Stimulated activated CD8-positive, alpha-beta memory T cell treated with anti-CD3 and anti-CD28 coated beads, Interleukin-2, amount 100 ng/mL, for 1 hour (primary cell): ENCODE measurements at places on chromosomes 7 and 10.

GRCh38 chr10:75528392-75528791, 97.0 kb downstream of the LRMDA start:
- no peak for DNase-seq

GRCh38 chr7:151461942-151462230, 21.9 kb upstream of the CRYGN start:
- no peak for DNase-seq

GRCh38 chr10:102280397-102281101, 35.2 kb downstream of the GBF1 start:
- no peak for DNase-seq

- no peak for DNase-seq
Measured at GRCh38 chr7:27096768-27097514, 1.1 kb upstream of the HOXA1 start.

- DNase-seq: no peak
Measured at GRCh38 chr10:129194181-129194870, 272.7 kb upstream of the MGMT start.

DNA sequence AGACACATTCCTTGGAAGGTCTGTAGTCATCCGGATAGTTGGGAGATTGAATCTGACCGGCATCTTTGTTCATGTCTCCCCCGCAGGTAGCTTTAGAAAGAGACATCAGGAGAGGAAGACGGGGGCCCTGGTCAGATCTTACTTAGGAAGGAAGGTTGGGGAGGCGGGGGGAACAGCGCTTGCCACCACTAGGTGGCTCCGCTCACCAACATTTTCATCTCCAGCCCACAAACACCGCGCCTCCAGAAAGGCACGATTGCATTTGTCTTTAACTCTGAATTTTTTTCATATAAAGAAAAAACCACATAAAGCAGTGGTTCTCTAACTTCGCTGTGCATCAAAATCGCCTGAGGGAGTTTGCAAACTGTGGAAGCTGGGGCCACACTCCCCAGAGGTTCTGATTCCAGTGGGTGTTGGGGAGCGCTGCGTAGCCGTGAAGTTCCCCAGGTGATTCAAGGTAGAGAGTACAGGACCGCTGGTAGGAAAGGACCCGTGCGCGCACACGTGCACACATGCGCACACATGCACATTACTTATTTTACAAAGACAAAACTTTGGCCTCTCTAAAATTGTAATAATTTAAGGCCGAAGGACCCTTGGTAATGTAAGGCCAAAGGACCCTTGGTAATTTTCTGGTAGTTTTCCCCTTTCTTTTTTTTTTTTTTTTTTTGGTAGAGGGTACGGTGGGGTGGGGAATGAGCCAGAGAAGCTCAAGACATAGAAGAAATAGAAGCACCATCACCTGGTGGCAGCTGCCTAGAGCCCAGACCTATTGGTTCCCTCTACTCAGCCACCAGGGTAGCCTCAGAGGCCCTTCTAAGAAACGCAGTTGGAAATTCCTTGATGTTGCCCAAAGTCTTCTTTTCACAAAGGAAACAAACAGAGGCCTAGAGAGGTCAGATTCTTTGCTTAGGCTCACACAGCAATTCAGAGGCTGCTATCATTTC, 37.4 kb upstream of the OPALIN start:
- no peak for DNase-seq

GRCh38 chr10:99849057-99849456, 66.6 kb downstream of the ABCC2 start:
- DNase-seq: no peak

DNA sequence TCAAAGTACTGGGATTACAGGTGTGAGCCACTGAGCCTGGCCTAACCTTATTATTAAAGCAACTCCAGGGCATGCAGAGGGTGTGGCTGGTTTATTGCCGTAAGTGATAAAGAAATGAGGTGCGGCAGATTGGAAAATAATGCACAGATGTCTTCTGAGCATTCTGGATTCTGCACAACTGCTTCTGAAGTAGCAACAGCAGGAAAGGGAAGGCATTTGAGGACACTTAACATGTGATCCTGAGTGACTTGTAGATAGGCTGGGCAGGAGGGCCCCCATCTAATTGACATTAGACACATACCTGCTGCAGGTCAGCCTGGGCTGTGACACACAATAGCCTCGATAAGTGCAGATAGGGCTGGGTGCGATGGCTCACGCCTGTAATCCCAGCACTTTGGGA, 5.6 kb downstream of the RHBDD2 start:
- no peak for DNase-seq

GRCh38 chr10:78134773-78135306, 101.2 kb downstream of the RPS24 start:
- no peak for DNase-seq

DNA sequence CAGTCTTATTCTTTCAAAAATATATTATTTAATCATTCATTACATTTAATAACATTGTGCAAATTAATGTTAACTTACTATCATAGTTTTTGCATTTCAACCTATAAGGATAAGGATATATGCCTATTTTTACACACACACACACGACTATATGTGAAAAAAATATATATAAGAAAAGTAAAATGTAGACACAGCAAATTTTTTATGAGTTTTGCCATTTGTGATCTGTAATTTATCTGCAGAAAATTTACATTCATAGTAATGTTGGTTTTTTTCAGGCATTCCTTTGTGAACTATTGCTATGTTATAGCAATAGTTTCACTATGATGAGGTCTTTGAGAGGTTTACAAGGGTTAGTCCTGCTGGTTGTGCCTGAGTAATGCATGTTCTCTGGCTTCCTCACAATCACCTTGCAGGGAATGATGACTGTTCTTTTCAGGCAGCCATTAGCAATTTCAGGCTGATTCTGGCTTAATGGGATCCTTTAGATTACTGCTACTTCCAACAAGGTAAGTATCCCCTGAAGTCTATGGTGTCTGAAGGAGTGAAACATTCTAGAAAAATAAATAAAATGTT, 183.7 kb upstream of the CDK1 start:
- no peak for DNase-seq

- no peak for DNase-seq
Measured at GRCh38 chr7:51477323-51477722, 160.7 kb upstream of the COBL start.

GRCh38 chr7:122691569-122692235, 7.2 kb downstream of the RNF133 start:
- DNase-seq: no peak

GRCh38 chr7:145718129-145718528, 398.5 kb upstream of the CNTNAP2 start:
- DNase-seq: no peak

DNA sequence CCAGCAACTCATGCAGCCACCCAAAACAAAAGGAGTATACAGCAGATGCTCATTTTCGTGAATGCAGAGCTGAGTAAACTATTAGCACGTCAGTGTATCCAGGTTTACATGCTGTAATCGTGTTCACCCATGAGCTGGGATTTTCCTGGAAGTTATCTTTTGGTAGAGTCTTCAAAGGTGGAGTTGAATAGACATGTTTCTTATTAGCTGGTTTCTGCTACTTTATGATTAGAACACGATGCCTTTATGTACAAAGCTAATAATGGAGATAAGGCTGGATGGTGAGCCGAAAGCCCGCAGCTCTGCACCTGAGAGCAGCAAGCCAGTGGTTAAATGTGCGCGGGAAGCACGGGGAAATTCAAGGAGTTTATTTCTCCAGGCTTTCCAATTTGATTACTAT, 123.8 kb downstream of the ADARB2 start:
- no peak for DNase-seq

DNA sequence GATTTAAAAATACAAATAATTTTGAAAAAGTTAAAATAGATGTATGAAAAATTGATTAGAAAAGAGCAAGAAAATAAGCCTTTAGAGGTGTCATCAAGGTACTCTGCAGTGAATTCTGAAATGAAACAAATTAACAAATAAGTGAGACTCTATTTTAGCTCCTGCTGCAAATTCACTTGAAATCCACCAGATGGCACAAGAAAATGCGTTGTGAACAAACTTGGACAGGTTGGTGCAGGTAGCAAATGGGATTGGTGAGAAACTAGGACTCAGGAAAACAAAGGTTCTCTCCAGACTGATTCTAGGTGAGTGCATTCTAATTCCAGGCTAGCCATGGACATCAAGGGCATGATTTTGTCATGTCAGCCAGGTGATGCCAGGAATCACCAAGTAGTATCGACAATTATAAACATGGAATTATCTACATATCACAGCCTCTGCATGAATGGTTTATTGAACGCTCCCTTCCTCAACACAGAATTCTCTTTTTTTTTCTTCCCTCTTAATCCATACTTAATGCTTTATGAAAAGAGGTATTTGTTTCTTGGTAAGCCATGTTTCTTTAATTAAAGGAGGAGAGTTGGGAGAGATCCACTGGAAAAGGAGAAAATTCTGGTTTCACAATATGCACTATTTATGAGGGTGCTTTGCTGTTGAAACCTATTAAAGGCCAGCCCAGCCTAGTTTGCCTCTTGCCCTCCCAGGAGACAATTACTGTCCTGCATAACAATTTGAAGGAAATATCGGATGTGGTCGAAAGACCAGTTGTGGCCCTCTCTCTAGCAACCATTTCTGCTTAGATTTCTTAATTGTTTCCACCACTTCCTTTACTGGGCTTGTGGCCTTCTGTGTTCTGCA, 118.1 kb downstream of the ZNF365 start:
- DNase-seq: no peak

- no peak for DNase-seq
Measured at GRCh38 chr7:138785587-138786437, 12.0 kb upstream of the TMEM213 start.

GRCh38 chr7:66696774-66697191, 43.8 kb upstream of the RABGEF1 start:
- no peak for DNase-seq

DNA sequence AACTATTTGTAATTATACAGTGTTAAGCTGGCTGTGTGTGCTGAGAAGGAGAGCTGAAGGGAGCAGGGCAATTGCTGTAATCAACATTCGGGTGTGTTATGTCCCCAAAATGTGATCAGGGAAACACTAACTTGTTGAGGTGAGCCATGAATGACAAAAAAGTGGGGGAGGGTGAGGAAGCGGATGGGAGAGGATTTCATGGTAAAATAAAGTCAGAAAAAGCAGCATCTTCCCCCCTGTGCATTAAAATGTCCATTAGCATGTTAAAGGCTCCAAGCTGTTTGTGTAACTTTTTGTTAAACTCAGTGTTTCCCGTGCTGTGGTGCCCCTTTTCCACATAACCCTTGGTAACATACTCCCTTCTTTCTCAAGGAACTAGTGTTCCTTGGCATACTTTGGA, 84.9 kb downstream of the ARID5B start:
- DNase-seq: no peak

DNA sequence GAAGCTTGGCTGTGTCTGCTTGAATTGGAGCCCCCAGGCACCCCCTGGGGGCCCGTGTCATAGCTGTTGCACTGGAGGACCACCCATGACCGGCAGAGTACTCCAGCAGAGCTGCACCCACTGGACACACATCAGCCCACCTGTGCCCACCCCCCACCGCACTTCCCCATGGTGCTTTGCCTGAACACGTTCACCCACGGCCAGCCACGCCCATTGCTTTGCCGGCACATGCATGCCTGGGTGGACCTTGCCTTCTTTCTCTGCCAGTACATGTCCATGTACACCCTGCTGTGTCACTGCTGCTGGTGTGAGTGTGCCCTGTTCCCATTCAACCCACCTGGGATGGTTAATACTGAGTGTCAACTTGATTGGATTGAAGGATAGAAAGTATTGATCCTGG, 88.7 kb downstream of the SAMD9 start:
- no peak for DNase-seq

- no peak for DNase-seq
Measured at GRCh38 chr10:59562126-59562525, 147.5 kb downstream of the SLC16A9 start.

DNA sequence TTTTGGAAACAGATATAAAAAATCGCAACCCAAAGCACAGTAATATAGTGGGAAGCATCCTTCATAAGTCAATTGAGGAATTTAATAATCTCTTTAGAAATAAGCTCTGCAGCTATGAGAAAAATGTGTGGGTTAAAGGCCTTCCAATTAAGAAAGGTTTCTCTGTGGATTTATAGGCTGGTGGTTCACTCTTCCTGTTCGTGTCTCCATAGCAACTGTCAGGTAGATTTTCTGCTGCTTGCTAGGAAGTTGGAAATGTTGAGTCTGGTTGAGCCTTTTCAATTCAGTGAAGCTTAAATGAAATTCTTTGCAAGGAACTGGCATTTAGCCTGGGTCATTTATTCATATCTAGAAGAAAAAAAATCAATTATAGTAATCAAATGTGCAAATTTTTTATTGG, 652.8 kb upstream of the CELF2 start:
- no peak for DNase-seq

- no peak for DNase-seq
Measured at GRCh38 chr7:105822806-105823205, 53.6 kb downstream of the ATXN7L1 start.
